ENCODE measurements at places on chromosomes 6 and 20.

- no peak for DNase-seq
These were observed 352.5 kb downstream of the HDGFL1 start for GRCh38 chr6:22921828-22922227.

GRCh38 chr6:110075406-110075805, 97.3 kb downstream of the GPR6 start:
- no peak for DNase-seq

GRCh38 chr6:89966228-89966544, 71.9 kb downstream of the GJA10 start:
- DNase-seq, result peak; percentile 55

DNA sequence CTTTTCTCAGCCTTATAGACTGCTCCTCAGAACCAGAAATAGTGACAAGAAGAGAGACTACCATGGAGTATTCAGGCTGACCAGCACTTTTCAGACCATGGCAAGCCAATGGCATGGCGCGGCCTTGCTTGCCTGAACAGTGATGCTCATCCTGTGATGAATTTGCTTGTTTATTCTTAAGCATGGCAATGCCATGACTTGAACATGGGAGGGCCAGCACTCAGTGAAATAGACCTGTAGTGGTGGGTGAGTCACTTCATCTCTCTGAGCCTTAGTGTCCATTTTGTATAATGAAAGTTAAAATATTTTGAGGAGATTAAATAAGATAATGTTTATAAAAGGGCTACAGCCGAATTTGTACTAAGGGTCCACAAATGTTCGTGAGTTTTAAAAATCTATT, 79.1 kb downstream of the LRRC1 start:
- DNase-seq, result no peak

DNA sequence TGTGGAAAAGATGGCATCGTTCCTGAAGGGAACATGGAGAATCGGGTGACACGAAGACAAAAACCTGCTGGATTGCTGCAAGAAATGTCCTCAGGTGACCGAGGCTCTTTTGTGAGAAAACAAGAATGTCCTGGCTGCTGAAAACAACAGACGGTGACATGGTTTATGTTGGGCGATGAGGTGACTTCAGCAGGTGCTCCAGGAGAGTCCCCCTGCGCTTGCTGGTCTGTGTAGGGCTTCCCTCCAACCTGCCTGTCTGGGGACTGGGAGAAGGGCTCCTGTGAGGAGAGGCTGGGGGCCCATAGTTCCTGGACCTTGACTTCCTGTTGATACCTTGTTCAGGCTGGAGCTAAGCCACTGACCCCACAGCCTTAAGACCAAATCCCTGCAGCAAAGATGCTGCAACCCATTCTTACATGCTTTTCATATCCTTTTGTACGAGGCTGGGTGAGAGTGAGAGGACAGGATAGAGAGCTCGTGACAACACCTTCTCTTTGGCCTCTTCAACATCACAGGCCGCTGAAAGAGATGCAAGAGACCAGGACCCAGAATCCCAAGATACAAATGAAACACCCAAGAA, 134.8 kb downstream of the CD83 start:
- peak; percentile 93 for DNase-seq

- DNase-seq, result no peak
These were observed 54.8 kb upstream of the GCM1 start for GRCh38 chr6:53203483-53203882.

DNA sequence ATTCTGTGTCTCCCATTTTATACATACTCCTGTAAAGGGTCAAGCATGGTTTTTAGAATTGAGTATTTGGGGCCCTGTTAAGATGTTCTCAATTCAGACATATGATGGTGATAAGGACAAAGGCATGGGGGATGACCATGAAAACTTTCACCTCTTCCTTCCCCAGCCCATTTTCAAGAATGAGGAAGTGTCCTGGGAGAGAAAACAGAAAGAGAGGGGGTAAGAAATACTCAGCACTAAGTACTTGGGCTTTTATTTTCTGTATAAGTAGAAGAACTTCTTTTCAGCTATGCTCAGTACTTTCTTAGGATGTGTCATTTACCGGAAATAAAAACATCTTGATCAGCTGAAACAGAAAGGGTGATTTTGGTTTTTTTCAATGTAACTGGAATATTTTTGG, 10.9 kb upstream of the MBOAT1 start:
- DNase-seq, result no peak

- peak; percentile 67 for DNase-seq
These were observed 369.3 kb downstream of the GRIK2 start for GRCh38 chr6:101762851-101763250.

GRCh38 chr20:60900618-60901017, 351.4 kb upstream of the CDH4 start:
- no peak for DNase-seq

DNA sequence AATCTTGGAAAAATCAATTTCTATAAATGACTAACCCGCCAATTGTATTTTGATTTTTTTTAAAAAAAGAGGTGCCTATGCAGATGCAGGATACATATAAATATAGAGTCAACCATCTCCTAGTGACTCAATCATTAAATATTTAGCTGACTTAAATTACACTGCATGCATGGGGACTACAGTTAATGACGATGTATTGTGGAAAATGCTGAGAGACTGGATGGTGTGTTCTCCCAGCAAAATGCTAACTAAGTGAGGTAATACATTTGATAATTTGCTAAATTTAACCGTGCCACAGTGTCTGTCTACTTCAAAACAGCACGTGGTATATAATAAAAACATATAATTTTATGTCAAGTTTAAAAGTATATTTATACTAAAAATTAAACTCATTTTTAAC, 341.6 kb downstream of the PRKN start:
- DNase-seq, result no peak

GRCh38 chr6:6723921-6724538, 135.5 kb downstream of the LY86 start:
- DNase-seq, result no peak

DNA sequence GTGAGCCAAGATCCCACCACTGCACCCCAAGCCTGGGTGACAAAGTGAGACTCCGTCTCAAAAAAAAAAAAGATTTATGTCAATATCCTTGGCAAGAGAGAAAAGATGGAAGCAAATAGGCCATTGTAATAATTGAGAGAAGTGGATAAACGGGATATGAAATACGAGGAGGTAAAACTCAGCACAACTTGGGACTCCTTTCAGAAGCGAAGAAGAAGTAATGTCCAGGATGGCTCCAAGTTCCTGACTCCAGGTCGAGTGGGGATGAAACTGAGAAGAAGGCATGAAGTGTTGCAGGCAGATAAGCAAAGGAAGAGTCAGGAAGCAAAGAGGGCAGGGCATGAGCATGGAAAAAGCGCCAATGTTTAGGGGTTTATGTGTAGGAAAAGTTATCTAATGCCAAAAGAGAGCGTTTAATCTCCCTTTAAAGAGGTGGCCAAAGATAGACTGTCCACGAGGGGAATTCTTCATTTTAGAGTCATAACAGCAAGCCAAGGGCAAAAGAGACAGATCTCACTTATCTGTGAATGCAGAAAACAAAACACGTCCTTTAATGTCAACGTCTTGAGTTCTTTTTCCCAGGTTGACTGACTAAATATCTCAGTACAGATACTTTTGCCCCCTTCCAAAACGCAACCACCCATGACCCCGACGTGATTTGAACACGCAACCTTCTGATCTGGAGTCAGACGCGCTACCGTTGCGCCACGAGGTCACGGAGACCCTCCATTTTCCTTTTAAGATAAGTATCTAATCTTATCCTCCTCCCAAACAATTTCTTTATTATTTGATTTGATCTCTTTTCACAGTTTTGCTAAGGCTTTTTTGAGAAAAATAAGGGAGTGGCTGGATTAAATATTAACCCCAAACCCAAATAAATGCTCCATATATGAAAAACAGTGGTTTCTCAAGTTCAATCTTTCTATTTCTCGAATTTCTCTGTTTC, 46.3 kb upstream of the BTN3A2 start:
- no peak for DNase-seq

DNA sequence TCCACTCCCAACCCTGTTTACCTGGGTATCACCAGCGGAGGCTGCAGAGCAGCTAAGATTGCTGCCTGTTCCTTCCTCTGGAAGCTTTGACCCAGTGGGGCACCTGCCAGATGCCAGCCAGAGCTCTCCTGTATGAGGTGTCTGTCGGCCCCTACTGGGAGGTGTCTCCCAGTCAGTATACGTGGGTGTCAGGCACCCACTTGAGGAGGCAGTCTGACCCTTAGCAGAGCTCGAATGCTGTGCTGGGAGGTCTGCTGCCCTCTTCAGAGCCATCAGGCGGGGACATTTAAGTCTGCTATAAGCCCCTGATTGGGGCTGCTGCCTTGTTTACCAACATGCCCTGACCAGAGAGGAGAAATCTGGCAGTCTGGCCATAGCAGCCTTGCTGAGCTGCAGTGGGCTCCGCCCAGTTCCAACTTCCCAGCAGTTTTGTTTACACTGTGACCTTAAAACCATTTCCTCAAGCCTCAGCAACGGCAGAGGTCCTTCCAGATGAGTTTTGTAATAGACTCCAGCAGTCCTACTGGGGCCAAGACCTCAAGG, 2.8 kb downstream of the RAET1E start:
- no peak for DNase-seq

DNA sequence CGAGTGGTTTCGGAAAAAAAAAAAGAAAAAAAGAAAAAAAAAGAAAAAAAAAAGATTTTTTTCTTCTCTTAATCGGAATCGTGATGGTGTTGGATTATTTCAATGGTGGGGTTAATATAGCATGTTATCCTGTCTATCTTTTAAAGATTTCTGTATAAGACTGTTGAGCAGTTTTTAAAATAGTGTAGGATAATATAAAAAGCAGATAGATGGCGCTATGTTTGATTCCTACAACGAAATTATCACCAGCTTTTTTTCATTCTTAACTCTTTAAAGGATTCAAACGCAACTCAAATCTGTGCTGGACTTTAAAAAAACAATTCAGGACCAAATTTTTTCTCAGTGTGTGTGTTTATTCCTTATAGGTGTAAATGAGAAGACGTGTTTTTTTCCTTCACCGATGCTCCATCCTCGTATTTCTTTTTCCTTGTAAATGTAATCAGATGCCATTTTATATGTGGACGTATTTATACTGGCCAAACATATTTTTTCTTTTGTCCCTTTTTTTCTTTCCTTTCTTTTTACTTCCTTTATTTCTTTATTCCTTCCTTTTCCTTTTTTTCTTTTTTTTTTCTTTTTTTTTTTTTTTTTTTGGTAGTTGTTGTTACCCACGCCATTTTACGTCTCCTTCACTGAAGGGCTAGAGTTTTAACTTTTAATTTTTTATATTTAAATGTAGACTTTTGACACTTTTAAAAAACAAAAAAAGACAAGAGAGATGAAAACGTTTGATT, 3.6 kb downstream of the SOX4 start:
- peak; percentile 76 for DNase-seq

GRCh38 chr6:143884216-143884900, 20.1 kb downstream of the ZC2HC1B start:
- DNase-seq, result no peak

- no peak for DNase-seq
These were observed 863.1 kb downstream of the MAFB start for GRCh38 chr20:39825950-39826349.

DNA sequence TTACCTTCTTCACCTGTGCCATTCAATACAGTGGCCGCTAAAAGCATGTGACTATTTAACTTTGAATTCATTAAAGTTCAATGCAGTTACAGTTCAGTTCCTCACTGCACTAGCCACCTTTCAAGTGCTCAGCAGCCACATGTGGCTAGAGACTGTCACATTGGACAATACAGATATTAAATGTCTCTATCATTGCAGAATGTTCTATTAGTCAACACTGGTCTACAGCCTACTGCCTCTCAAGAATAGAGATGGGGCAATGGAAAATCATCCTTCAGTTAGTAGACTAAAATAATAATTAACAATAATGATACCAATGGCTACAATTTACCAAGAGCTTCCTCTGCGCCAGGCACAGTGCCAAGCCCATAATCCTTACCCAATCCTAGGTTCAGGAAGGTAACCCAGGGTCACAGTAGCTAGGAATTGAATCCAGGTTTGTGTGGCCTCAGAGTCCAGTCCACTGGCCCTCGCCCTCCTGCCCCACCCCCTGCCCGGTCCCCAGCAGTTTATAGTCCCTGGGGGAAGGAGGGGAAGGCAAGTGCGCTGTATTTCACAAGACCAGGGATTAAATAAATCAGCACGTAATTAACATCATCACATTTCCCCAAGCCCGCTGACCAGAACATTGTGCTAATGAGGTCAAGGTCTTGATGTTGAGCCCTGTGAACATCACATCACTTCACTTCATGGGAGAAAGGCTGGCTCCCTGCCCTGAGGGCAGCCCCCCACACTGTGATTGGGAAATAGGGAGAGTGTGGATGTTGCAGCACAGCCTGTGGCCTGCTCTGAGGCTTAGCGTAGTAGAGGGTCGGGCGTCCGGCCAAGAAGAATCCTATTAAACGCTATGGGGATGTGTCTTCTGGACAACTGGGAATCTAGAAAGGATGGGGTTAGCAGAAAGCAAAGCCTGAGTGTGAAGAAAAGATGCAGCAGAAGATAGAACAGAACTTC, 147.2 kb downstream of the VEGFA start:
- no peak for DNase-seq

DNA sequence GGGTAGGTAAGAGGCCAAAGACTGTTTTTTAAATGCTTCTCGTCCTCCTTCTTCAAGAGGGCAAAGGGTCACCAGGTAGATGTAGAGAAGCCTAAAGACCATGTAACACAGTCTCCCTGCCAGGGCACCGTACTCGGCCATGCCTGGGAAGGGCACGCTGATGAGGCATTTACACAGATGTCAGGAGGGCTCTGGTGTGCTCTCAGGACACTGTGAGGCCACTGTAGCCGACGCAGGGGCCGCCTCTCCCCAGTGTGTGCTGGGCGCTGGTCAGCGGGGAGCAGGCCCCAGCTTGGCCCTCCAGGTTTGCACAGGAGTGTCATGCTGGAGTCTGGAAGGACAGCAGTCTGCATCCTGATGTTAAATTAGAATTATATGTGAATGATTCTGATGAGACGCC, 7.1 kb upstream of the MTG2 start:
- no peak for DNase-seq

DNA sequence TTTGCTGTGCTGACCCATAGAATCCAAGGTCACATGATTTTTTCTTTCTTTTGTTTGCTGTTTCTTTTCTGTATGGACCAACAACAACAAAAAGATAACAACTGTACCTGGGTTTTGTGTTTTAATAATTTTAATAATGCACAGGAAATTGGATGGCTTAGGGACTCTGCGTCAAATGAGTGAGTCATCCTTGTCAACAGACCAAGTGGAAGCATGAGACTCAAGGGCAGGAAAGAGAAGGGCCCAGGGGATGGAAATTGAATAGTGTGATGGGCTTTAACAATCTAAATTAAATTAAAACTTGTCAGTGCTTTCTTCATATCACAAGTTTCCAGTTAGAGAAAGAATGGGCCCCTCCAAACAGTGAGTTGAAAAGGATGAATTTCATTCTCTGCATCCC, 413.0 kb downstream of the PREX1 start:
- DNase-seq, result no peak

DNA sequence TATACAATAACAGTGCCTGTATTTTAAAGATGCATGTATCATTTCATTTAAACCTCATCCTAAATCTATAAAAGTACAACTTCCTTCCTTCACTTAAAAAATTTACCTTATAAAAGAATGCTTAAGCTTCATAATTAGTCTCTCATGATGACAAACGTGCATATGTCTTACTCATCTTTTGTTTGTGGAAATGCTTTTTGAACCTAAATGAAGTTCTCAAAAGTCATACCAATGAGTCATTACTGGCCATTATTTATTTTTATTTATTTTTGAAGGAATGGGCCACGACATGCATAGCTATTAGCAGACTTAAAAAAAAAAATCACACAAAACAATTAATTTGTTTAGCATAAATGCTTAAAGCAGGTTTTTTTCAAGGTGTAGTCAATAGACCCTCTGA, 3.7 kb downstream of the TFB1M start:
- DNase-seq, result no peak
